Temporal lobe (tissue), 4 donors: ENCODE measurements at places on chromosomes 5 and 9. TPM values are rescaled to one million over a fixed set of nuclear protein-coding genes. Genes with fewer than 3 reads are reported as not detected.

PCDHAC2 gene
- total RNA-seq = 28.8 TPM

WDR70 gene
- 36.9 TPM for total RNA-seq

CDKN2B-AS1 gene
- 0.25 TPM for total RNA-seq

GPR151 gene
- 0.25 TPM for total RNA-seq

GMCL2 gene
- total RNA-seq = not detected

ENTR1 gene
- 31.7 TPM for total RNA-seq

ZNF658 gene
- total RNA-seq = 16.5 TPM

OR1L8 gene
- not detected for total RNA-seq

DYNC2I2 gene
- total RNA-seq = 23.4 TPM

F2RL2 gene
- total RNA-seq = 0.49 TPM

SLC34A1 gene
- not detected for total RNA-seq

PCDHGA2 gene
- total RNA-seq = 8.9 TPM

ACOT12 gene
- 0.98 TPM for total RNA-seq

FOXD1 gene
- 0.98 TPM for total RNA-seq

LCN1 gene
- not detected for total RNA-seq

SLC36A2 gene
- not detected for total RNA-seq

GM2A gene
- total RNA-seq = 5.2 TPM
